ENCODE measurements at places on chromosomes 6 and 20.
A peak's percentile ranks its signal among the peaks of the same experiment; 100 is the strongest.

GRCh38 chr6:56868687-56869086, 86.2 kb upstream of the BEND6 start:
- DNase-seq = no peak

GRCh38 chr6:41426438-41426851, 91.0 kb downstream of the NCR2 start:
- DNase-seq = no peak

DNA sequence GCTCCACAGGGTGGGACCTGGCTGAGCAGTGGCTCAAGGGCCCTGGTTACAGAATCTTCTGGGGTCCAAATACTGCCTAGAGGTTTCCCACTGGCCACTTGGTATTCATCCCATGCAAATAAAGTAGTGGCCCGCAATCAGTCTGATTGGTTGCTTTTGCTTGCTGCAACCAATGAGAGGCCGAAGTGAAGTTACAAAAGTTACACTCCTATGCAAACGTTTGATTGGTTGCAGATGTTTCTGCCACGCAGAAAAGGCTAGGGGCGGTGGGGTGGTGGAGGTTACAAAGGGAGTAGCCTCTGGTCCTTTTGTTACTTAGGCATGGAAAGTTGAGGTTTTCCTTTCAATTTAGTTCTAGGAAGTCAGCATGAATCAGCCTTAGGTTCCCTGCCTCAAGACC, 3.6 kb upstream of the NHLRC1 start:
- no peak for DNase-seq

DNA sequence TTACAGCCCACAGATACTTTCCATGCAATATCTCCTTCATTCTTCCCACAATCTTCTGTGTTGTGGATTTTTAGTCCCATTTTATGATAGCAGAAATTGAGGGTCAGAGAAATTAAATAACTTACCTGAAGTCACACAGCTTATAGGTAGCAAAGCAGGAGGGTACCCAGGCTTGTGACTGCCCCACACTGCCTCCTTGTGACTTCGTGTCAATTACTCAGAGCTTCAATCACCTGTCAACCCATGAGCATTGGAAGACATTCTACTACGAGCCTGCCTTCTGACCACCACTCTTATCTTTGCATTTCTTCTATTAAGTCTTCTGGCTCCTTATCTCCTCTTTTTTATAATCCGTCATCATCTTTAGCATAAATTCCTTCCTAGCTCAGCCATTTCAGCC, 71.6 kb upstream of the NRSN1 start:
- no peak for DNase-seq

DNA sequence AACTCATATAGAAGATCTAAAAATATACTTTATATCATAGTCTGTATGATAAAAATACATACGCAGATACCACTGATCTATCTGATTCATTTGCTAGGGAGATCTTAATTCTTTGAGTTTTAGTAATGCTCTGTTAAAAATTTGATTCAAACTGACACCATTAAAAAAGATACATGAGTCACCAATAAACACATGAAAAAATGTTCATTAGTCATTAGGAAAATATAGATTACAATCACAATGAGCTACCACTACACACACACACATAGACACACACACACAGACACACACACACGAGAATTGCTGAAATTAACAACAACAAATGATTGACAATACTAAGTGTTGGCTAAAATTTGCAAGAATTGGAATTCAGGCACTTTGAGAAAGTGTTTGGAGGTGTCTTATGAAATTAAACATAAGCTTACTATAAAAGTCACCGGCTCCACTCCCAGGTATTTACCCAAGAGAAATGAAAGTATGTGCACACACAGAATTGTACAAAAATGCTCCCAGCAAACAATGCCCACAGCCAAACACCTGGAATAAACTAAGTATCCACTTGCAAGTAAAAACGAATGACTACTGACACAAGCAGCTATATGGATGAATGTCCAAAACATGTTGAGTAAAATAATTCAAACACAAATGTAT, 117.7 kb upstream of the GGTLC1 start:
- DNase-seq = no peak

- no peak for DNase-seq
These were observed 56.6 kb upstream of the TBC1D7 start for GRCh38 chr6:13384966-13385365.

- DNase-seq = no peak
These were observed 754.4 kb upstream of the MARCKS start for GRCh38 chr6:113102761-113103160.

DNA sequence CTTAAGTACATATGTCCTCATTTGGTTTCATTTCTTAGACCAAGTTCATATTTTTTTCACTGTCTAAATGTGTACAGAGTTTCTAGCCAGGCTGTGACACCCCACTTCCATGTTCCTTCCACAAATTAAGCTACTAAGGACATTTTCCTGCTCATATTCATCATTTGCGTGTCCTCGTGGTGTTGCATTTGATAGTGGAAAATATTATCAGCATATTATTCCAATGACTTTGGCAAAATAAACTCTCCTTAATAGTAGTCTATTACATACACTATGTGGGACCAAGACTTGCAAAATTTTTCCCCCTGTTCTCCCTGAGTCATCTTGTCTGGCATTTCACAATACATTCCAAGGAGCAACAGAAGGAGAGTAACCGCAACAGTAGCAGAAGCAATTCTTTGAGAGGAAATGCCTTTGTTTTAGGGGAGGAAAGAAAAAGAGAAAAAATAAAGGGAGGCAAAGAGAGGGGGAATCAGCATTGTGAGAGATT, 599.2 kb downstream of the COL12A1 start:
- no peak for DNase-seq

DNA sequence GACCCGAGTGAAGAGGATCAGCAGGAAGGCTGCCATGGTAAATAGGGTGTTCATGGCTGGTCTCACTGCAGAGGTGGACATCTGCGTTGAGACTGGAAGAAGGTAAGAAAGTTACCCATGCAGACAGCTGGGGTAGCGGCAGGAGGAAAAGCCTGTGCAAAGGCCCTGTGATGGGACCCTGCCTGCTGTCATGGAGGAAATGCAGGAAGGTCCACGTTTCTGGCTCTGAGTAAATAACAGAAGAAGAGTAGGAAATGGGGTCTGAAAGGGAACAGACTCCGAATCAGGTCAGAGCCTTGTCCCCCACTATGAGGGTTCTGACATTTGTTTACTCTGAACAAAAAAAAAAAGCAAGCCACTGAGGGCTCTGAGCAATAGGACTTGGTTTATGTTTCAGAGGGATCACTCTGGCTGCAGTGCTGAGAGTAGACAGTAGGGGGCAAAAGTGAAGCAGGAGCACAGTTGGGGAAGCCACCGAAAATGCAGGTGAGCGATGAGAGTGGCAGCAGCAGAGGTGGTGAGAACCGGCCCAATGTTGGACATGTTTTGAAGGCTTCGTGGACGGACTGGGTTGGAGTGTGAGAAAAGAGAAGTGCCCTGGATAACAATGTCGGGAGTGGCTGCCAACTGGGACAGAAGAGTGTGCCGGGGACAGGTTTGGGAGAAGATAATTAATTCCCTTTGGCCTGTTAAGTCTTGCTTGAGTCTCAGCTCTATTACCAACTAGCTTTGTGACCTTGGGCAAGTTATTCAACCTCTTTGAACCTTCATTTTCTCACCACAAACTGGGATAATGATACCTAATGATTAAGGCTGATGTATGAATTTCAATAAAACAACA, 57.9 kb upstream of the MAP7 start:
- DNase-seq = peak; percentile 66

GRCh38 chr6:68709882-68710281, 74.8 kb downstream of the ADGRB3 start:
- DNase-seq = no peak

DNA sequence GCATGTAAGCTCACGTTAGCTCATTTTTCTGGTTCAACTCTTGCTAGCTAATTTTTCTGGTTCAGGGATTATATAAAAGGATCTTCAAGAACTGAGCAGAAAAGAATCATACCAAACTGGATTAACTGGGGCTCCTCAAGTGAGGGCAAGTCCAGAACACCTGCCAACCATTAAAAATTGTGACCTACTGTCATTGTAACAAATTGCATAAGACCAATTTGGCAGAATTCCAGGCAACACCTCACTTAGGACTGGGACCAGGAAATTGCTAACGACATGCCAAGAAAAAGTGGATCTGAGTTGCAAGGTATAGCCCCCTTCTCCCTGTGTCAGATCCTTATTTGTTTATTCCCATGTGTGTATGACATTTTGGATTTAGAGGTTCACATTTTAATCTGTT, 216.6 kb downstream of the HIVEP2 start:
- DNase-seq = no peak

GRCh38 chr20:36236786-36237121, 476 bp downstream of the AAR2 start:
- no peak for DNase-seq

GRCh38 chr6:97412511-97412910, 129.5 kb upstream of the MMS22L start:
- DNase-seq = no peak

DNA sequence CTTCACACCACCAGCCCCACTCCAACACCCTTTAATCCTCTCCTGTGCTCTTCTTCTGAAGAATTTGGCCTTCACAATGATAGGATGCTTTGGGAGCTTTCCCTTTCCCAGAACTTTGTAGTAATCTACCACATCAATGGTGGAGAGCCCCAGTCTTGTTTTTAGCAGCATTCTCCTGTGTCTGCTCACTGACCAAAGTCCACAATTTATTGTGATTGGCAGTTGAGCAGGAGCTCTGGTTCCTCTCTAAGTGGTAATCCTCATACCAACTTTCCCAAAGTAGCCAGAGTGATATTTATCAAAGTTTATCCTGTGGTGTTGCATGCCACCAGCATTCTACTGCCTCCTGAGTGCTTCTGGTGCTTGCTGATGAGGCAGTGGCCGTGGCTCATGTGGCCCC, 29.0 kb upstream of the OPN5 start:
- DNase-seq = no peak

DNA sequence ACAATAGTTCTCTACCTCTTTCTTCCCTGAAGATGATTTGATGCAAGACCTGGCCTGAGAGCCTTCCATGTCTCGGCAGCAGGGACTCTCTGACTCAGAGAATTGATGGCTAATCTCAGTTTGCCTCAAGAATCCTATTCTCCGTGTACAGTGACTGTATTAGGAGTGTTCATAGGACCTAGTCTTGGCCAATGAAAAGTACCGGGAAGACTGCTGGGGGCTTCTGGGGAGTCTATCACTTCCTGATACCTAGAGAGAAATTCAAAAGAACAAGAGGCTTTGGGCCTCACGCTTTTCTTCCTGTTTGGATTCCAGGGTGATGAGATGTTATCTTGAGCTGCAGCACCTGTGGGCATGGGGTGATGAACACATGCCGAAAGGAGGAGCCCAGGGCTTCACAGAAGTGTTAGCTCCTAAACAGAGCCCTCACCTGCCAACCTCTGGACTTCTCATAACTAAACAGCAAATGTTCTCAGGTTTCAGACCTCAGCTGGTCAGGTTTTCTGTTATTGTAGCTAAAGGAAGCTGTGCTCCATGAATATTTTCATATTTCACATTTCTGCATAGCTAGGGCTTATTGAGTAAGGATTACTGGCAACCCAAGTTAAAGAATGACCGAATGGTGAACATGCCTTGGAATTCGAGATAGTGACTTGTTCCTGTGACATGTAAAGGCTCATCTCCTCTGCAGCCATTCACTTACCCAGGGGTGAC, 323.1 kb upstream of the AGPAT4 start:
- DNase-seq = no peak

DNA sequence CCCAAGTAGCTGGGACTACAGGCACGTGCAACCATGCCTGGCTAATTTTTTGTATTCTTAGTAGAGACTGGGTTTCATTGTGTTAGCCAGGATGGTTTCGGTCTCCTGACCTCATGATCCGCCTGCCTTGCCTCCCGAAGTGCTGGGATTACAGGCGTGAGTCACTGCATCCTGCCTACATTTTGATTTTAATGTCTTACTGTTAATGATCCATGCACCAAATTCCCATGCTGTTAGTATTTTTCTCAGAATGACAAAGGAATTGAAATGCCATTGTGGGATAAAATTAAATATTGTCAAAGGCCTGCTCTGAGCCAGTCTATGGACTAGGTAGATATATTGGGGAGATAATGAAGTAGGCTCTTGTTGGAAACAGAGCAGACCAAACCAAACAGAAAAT, 28.2 kb downstream of the CBFA2T2 start:
- DNase-seq = no peak

DNA sequence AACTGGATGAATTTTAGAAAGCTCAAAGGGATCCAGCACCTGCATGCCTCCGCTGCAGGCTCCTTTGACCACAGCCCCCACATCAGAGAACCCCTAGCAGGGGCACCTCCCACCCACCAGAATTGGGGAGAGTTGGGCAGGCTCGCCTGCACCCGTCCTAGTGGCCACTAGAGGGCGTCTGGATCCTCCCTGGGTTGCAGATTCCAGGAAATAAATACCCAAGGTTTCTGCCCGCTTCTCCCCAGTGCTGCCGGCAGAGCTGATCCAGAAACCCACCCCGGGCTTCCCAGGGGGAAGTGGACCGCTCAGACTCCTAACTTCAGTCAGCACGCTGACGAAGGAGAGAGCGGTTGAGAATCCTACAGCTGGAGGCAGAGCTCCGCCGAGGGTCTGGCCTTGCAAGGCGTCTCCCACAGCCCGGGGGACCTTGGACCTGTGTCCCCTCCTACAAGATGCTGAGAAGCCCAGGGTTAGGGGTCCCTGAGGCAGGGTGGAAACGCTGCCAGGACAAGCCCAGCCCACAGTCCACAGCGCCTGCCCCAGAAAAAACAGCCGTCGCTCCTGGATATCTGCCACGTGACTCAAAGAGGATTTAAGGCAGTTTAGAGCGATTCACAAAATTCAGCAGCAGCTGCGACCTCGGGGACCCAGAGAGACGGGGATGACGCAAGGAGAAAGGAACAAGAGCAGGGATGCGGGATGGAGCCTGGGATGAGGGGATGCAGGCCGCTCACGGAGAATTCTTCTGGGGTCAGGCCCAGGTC, 32.6 kb upstream of the PHACTR3 start:
- peak; percentile 75 for DNase-seq

DNA sequence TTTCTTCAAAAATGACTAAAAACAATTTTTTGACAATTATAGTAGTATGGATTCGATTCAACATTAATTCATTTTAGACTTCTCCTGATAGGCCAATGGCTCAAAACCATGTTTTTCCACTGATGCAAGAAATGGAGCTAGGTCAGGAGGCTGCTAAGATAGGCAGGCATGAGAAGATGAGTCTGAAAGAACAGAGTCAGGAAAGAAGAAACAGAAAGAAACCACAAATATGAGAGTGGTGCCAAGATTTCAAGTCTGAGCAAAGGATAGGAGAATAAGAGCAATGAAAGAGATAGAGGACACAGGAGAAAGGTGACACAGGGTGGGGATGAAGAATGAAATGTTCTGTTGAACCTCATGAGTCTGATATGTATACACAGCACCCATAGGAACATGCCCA, 112.2 kb downstream of the TASP1 start:
- no peak for DNase-seq

- DNase-seq = no peak
These were observed 72.3 kb upstream of the DST start for GRCh38 chr6:56714982-56715456.

GRCh38 chr6:85432554-85432953, 17.3 kb upstream of the NT5E start:
- DNase-seq = no peak

DNA sequence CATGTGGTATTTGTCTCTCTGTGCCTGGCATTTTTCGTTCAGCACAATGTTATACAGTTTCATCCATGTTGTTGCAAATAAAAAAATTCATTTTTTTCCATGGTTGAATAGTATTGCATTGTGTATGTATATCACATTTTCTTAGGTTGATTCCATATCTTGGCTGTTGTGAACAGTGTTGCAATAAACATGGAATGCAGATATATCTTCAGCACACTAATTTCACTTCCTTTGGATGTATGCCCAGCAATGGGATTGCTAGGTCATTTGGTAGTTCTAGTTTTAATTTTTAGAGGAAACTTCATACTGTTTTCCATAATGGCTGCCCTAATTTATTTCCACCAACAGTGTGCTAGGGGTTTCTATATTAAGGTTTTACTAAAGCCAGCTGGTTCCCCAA, 52.6 kb downstream of the GFRAL start:
- DNase-seq = no peak
